ENCODE measurements at places on chromosomes 5 and 9. TPM values are rescaled to one million over a fixed set of nuclear protein-coding genes. Genes with fewer than 3 reads are reported as not detected.
A peak's percentile ranks its signal among the peaks of the same experiment; 100 is the strongest.

- DNase-seq, result no peak
- H3K4me1 ChIP-seq, result no peaks in the 10 kb centered on the region
- no peaks in the 10 kb centered on the region for H3K27me3 ChIP-seq
- H3K27ac ChIP-seq, result no peak overlapping the region
Measured at GRCh38 chr5:133939668-133940067, 28.8 kb downstream of the C5orf15 start.

DNA sequence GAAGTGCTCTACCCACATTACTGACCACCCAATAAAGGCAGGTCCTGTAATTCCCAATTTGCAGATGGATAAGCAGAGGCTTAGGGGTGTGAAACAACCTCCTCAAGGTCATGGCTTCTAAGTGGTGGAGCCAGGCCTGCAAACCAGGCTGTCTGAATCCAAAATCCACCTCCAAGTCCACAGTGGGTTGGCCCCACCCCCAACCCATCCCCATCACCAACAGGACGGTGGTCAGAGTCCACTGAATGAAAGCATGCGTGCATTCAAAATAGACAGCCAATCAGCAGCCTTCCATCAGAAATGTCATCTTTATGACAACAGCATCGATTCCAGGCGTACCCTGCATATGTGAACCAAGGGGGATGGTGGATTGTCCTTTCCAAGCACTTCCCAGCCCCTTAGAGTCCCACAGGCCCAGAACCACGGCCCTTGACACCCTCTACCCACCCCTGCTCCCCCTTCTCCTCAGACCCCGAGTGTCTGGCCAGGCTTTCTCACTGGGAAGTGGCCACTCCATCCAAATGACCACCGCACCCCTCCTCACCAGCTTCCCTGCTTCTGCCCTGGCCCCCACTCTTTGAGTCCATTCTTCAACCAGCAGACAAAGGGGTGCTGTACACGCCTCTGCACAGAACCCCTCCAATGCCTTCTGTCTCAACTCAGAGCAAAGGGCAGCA, 133.1 kb downstream of the KCNIP1 start:
- H3K36me3 ChIP-seq, result no peaks in the 10 kb centered on the region
- H3K4me1 ChIP-seq, result peaks cover 11% of the 10 kb centered on the region
- no peak overlapping the region for H3K27ac ChIP-seq
- no peak for DNase-seq
- peaks cover 11% of the 10 kb centered on the region for H3K27me3 ChIP-seq

- no peaks in the 10 kb centered on the region for H3K27me3 ChIP-seq
- no peak overlapping the region for H3K27ac ChIP-seq
- H3K4me3 ChIP-seq, result no peak overlapping the region
- DNase-seq, result no peak
- peaks cover 4% of the 10 kb centered on the region for H3K4me1 ChIP-seq
Measured at GRCh38 chr9:3908731-3909130, 382.9 kb upstream of the RFX3 start.

GRCh38 chr5:54442271-54442670, 13.2 kb upstream of the HSPB3 start:
- H3K4me3 ChIP-seq, result no peak overlapping the region
- peaks cover 17% of the 10 kb centered on the region for H3K4me1 ChIP-seq
- DNase-seq, result no peak
- no peak overlapping the region for H3K27ac ChIP-seq
- H3K36me3 ChIP-seq, result no peaks in the 10 kb centered on the region

GRCh38 chr9:87276851-87277261, 220.8 kb upstream of the DAPK1 start:
- DNase-seq, result no peak
- no peak overlapping the region for H3K27ac ChIP-seq
- peaks cover 19% of the 10 kb centered on the region for H3K4me1 ChIP-seq
- no peak overlapping the region for H3K4me3 ChIP-seq
- H3K36me3 ChIP-seq, result no peaks in the 10 kb centered on the region

GRCh38 chr5:16596581-16596940, 20.2 kb downstream of the RETREG1 start:
- no peak overlapping the region for H3K4me3 ChIP-seq
- H3K36me3 ChIP-seq, result peaks cover 60% of the 10 kb centered on the region
- H3K27ac ChIP-seq, result no peak overlapping the region
- no peaks in the 10 kb centered on the region for H3K27me3 ChIP-seq
- peaks cover 31% of the 10 kb centered on the region for H3K4me1 ChIP-seq

DNA sequence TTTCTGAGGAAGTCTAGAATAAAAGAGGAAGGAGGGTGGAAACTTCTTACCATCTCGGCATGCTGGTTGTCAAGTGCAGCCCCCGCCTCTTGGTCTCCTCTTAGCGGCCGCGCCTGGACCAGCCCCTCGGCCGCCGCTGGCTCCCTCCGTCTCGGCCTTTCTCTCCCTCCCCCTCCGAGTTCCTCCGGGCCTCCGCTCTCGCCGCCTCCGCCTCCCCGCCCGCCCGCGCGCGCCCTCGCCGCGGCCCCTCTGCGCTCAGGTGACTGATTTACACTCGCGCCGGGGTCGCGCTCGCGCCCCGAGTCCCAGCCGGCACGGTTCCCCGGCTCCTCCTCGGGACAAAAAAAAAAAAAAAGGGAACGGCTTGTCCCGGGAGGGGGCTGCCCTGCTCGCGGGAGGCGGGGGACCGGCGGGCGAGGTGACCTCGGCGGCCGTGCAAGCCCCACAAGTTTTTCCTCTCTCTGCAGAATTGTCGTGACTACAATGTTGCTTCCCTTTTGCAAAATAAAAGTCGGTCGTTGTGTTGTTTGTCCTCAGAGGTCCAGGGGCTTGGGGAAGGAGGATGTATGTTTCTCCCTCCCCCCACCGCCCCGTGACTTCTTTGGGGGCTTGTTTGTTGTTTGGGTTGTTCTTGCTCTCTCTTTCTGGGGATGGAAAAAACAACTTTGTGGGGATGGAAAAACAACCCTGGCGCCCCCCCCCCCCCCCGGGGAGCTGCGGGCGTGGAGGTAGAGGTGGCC, at the start of gene BNC2:
TSS of gene BNC2 (minus strand) at position 75 of the 740 bp plus-strand sequence. CDS start at position 53, 22 bp downstream.
- peaks cover 7% of the 10 kb centered on the region for H3K4me1 ChIP-seq
- H3K27me3 ChIP-seq, result peaks cover 40% of the 10 kb centered on the region
- no peak within 1 kb of the TSS for H3K27ac ChIP-seq
- DNase-seq, result no peak

- no peaks in the 10 kb centered on the region for H3K27me3 ChIP-seq
- H3K4me1 ChIP-seq, result peaks cover 22% of the 10 kb centered on the region
- H3K4me3 ChIP-seq, result no peak overlapping the region
- peaks cover 11% of the 10 kb centered on the region for H3K36me3 ChIP-seq
- no peak for DNase-seq
Measured at GRCh38 chr9:93149361-93149760, 15.3 kb upstream of the NINJ1 start.

DNA sequence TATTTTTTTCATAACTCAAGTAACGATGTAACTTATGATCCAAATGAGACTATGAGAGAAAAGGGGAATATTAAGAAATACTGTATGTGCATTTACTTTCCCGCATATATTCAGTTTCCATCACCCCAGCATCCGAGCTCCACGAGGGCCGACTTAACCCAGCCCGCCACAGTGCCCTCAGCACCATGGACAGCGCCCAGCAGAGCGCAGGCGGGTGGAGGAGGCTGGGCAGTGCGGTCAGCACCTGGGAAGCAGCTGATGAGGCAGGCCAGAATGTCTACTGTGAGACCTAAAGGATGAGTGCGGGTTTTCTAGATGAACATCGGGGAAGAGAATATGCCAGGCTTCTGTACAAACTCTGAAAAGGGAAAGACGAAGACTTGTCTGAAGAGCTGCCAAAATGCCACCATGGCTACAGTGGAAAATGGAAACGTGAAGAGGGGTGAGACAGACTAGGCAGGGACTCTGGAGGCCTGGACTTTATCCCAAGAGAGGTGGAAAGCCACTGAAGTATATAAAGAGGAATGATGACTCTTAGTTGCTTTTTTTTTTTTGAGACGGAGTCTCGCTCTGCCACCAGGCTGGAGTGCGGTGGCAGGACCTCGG, 34.5 kb upstream of the MED27 start:
- H3K27me3 ChIP-seq, result peaks cover 15% of the 10 kb centered on the region
- DNase-seq, result peak; percentile 69
- H3K36me3 ChIP-seq, result no peaks in the 10 kb centered on the region
- no peaks in the 10 kb centered on the region for H3K4me1 ChIP-seq
- no peak overlapping the region for H3K27ac ChIP-seq

DNA sequence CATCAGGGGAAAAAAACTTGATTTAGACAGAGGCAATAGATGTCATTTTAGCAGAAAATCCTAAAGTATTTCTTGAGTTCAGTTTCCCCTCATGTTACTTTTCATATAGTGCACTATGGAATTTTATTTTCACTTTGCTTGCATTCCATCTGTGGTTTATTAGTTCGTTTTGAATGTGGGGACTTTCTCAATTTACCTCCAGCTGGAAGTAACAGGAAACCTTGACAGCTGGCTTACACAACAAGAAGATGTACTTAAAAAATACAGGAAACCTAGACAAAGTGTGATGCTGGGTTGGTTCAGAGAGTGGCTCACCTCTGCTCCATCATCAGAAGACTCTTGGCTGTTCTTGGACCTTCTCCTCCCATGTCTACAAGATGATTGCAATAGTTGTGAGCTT, 567.0 kb downstream of the CETN3 start:
- DNase-seq, result no peak
- no peaks in the 10 kb centered on the region for H3K27me3 ChIP-seq
- no peak overlapping the region for H3K4me3 ChIP-seq
- no peaks in the 10 kb centered on the region for H3K4me1 ChIP-seq
- H3K36me3 ChIP-seq, result no peaks in the 10 kb centered on the region
- H3K27ac ChIP-seq, result no peak overlapping the region

GRCh38 chr9:136506425-136506824, 23.6 kb upstream of the SEC16A start:
- no peak overlapping the region for H3K27ac ChIP-seq
- peaks cover 25% of the 10 kb centered on the region for H3K36me3 ChIP-seq
- H3K27me3 ChIP-seq, result no peaks in the 10 kb centered on the region
- DNase-seq, result no peak
- peaks cover 6% of the 10 kb centered on the region for H3K4me1 ChIP-seq

GRCh38 chr5:163760498-163760897, 255.1 kb downstream of the MAT2B start:
- H3K4me3 ChIP-seq, result no peak overlapping the region
- no peaks in the 10 kb centered on the region for H3K36me3 ChIP-seq
- DNase-seq, result no peak
- H3K4me1 ChIP-seq, result no peaks in the 10 kb centered on the region
- H3K27ac ChIP-seq, result no peak overlapping the region

GRCh38 chr9:131116281-131117120, 8.9 kb upstream of the NUP214 start:
- H3K27ac ChIP-seq, result no peak overlapping the region
- no peaks in the 10 kb centered on the region for H3K36me3 ChIP-seq
- no peak overlapping the region for H3K4me3 ChIP-seq
- no peaks in the 10 kb centered on the region for H3K4me1 ChIP-seq
- H3K27me3 ChIP-seq, result peaks cover 8% of the 10 kb centered on the region

DNA sequence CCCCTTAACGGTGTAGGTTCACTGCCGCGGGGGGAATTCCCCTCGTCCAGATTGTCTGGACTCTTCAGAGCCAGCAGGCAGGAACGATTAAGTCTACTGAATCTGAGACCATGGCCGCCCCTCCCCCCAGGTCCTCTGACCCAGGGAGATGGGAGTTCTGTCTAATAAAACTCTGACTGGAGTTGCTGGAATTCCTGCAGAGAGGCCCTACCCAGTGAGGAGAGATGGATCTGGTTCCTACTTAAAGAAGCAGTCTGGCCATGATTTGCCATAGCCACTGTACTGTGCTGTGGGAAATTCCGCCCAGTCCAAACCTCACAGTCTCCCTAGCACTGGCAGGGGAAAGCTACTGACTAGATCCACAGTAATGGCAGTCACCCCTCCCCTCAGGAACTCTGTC, 237.7 kb upstream of the RASA1 start:
- H3K4me1 ChIP-seq, result peaks cover 14% of the 10 kb centered on the region
- no peaks in the 10 kb centered on the region for H3K36me3 ChIP-seq
- H3K27me3 ChIP-seq, result peaks cover 2% of the 10 kb centered on the region
- DNase-seq, result no peak

DNA sequence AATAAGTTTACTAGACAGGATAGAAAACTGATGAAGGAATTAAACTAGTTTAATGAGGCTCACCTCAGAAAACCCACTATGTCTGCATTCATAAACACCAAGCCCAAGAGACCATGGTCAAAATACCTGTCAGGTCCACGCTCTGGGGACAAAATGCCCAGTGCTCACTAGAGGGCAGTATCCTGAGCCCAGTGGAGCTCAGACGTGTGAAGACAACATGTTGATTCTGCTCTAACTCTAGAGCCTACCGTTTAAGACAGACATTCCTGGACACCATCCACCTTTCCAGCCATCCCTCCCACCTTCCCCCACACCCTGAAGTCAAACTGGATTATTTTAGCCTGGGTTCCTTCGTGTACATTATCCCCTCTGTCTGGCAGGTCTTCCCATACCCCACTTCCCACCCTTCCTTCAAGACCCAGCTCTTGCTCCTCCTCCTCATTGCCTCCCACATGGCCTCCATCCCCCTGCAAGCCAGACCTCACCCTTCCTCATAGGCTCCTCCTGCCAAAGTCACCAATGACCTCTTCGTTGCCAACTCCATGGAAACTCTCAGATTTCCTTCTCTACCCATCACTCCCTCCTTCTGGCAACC, 142.3 kb upstream of the FSTL4 start:
- no peak overlapping the region for H3K4me3 ChIP-seq
- DNase-seq, result peak; percentile 40
- no peaks in the 10 kb centered on the region for H3K36me3 ChIP-seq
- H3K4me1 ChIP-seq, result no peaks in the 10 kb centered on the region
- H3K27me3 ChIP-seq, result peaks cover 27% of the 10 kb centered on the region
- H3K27ac ChIP-seq, result no peak overlapping the region

DNA sequence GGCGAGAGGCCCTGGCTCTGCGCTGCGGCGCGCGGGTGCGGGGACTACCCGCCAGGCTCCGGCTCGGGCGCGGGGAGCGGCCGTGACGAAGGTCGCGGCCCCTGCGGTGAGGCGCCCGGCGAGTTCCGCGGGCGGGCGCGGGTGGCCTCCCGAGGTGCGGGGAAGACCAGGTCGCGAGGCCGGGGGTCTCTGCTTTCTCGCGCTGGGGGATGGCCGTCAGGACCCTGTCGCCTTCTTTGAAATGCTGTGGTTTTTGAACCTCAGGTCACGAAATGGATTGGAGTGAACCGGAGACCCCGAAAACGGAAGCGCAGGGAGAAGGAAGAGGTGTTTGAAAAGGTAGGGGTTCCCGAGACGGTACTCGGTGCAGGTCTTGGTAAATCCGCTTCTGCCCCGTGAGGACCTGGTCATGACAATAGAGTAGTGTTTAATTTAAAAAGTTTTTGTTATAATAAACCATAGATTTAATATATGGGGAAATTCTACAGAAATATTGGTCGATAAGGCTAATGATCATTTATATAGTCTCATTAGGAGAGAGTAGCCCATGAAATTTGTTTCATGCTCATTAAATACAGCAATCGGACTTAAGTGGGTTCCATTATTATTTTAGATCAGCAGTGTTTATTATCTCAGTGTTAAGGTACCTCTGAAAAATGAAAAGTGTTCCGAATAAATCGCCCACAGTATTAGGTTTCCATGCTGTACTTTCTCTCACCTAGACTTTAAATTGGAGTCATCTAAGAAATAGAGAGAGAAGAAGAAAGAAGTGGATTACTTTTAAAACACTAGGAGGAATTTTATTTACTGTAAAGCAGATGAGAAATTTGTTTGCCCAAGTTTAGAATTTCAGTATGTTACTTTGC, 279.0 kb downstream of the AOPEP start:
- H3K36me3 ChIP-seq, result no peaks in the 10 kb centered on the region
- peaks cover 51% of the 10 kb centered on the region for H3K27me3 ChIP-seq
- DNase-seq, result no peak

Gene ELOVL7
- total RNA-seq, result 0.34 TPM

Gene ARID3C
- not detected for total RNA-seq

Gene TNFAIP8
- total RNA-seq, result 127 TPM

Gene ZNF300
- total RNA-seq, result 0.55 TPM

Gene RAD23B
- 106 TPM for total RNA-seq

Gene OR1Q1
- not detected for total RNA-seq

Gene ADAM19
- 80.6 TPM for total RNA-seq

All from activated CD8-positive, alpha-beta T cell treated with anti-CD3 and anti-CD28 coated beads, Interleukin-2, amount 10 ng/mL, durations not matched to agents 7 days and 5 days (primary cell).